ENCODE measurements at places on chromosomes 16 and 17.

- no peaks in the 10 kb centered on the region for H3K27me3 ChIP-seq
- H3K27ac ChIP-seq: no peak overlapping the region
- no peaks in the 10 kb centered on the region for H3K36me3 ChIP-seq
- H3K4me3 ChIP-seq: no peak overlapping the region
- no peaks in the 10 kb centered on the region for H3K4me1 ChIP-seq
- DNase-seq: no peak
Observed at GRCh38 chr17:34892461-34893249, 68.6 kb downstream of the CCT6B start.

- no peaks in the 10 kb centered on the region for H3K27me3 ChIP-seq
- DNase-seq: no peak
- H3K36me3 ChIP-seq: no peaks in the 10 kb centered on the region
- no peak overlapping the region for H3K27ac ChIP-seq
Observed at GRCh38 chr16:61581417-61582046, 454.7 kb downstream of the CDH8 start.

GRCh38 chr17:77036136-77036840 lies 104.5 kb upstream of the SEC14L1 start:
- no peaks in the 10 kb centered on the region for H3K4me1 ChIP-seq
- H3K27ac ChIP-seq: no peak overlapping the region
- H3K27me3 ChIP-seq: no peaks in the 10 kb centered on the region
- no peaks in the 10 kb centered on the region for H3K36me3 ChIP-seq
- no peak for DNase-seq
- H3K4me3 ChIP-seq: no peak overlapping the region

GRCh38 chr16:51449441-51449840 lies 298.4 kb upstream of the SALL1 start:
- DNase-seq: no peak
- H3K27me3 ChIP-seq: no peaks in the 10 kb centered on the region
- no peaks in the 10 kb centered on the region for H3K36me3 ChIP-seq
- no peak overlapping the region for H3K27ac ChIP-seq
- H3K4me3 ChIP-seq: no peak overlapping the region

DNA sequence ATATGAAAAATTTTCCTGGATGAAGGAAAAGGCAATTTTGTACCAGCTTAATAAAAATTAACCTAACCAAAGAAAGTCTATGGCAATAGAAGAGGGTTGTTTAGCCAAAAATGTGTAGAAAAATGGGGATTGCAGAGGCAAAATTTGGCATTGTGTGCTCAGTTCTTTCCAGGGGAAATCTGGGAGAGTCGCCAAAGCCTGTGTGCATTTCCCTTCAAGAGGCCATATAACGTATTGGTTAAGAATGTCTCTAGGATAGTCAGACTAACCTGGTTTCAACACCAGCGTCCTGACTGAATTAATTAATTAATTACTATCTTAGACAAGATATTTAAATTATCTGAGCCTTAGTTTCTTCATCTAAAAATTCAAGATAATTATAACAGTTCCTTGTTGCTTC lies 44.8 kb upstream of the HLF start:
- no peak overlapping the region for H3K4me3 ChIP-seq
- H3K4me1 ChIP-seq: no peaks in the 10 kb centered on the region

- no peaks in the 10 kb centered on the region for H3K36me3 ChIP-seq
- H3K4me1 ChIP-seq: no peaks in the 10 kb centered on the region
- DNase-seq: no peak
- no peak overlapping the region for H3K4me3 ChIP-seq
Observed at GRCh38 chr16:3984111-3985060, 103.9 kb upstream of the CREBBP start.

- no peaks in the 10 kb centered on the region for H3K27me3 ChIP-seq
- H3K4me3 ChIP-seq: no peak overlapping the region
- H3K4me1 ChIP-seq: peaks cover 5% of the 10 kb centered on the region
Observed at GRCh38 chr16:1470481-1471251, 4.2 kb downstream of the CLCN7 start.

- H3K27me3 ChIP-seq: no peaks in the 10 kb centered on the region
- H3K27ac ChIP-seq: no peak overlapping the region
- H3K36me3 ChIP-seq: no peaks in the 10 kb centered on the region
- no peak for DNase-seq
- H3K4me3 ChIP-seq: no peak overlapping the region
Observed at GRCh38 chr17:42680331-42680808, 1.3 kb downstream of the CCR10 start.

DNA sequence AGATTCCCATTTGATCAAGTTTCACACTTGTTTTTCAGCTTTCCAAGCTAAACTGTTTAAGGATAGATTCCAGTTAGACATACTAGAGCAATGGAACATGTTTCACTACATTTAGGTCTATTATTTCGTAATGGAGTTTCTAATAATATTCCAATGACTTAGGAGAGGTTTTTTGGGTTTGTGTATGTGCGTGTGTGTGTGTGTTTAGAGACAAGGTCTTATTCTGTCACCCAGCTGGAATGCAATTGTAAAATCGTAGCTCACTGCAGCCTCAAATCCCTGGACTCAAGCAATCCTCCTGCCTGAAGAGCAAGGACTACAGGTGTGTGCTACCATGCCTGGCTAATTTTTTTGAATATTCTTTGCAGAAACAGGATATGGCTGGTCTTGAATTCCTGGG lies 426.3 kb downstream of the ZFHX3 start:
- no peak overlapping the region for H3K4me3 ChIP-seq
- H3K4me1 ChIP-seq: no peaks in the 10 kb centered on the region
- H3K27ac ChIP-seq: no peak overlapping the region
- H3K27me3 ChIP-seq: no peaks in the 10 kb centered on the region
- no peak for DNase-seq
- H3K36me3 ChIP-seq: no peaks in the 10 kb centered on the region

DNA sequence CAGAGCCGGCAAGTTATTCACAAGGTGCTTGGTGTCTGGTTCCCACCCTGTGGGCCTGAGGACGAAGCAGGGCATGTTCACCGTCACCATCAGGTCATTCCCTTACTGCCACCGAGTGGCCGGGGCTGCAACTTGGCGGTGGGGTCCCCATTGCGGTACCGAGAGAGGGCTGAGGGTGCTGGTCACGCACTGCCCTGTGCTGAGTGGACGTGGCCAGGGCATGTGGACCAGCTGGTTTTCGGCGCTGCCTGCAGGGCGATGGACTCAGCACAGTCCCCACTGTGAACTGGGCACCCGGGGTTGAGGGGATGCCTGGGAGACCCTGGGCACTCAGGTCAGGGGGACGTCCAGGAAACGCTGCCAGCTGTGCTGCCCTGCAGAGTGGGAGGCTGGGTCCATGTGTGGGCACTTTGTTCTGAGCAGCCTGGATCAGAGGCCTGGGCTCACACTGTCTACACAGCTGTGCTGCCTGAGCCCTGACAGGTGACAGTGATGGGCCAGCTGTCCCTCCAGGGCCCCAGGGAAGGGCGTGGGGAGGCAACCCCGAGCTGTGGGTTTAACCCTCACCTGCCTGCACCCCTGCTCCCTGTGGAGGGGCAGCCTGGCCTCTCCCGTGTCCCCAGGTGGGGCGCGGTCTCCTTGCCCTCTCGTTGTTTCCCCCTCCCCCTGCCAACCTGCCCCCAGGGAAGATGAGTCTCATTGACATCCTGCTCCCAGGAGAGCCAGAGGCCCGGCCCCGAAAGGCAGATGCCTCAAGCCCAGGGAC lies 39.3 kb upstream of the GNG13 start:
- H3K4me1 ChIP-seq: no peaks in the 10 kb centered on the region
- no peaks in the 10 kb centered on the region for H3K27me3 ChIP-seq
- no peaks in the 10 kb centered on the region for H3K36me3 ChIP-seq
- H3K4me3 ChIP-seq: no peak overlapping the region
- H3K27ac ChIP-seq: no peak overlapping the region
- no peak for DNase-seq

GRCh38 chr17:75996665-75997590 lies 3.7 kb upstream of the CDK3 start:
- peaks cover 3% of the 10 kb centered on the region for H3K4me1 ChIP-seq
- no peaks in the 10 kb centered on the region for H3K27me3 ChIP-seq
- no peak for DNase-seq

DNA sequence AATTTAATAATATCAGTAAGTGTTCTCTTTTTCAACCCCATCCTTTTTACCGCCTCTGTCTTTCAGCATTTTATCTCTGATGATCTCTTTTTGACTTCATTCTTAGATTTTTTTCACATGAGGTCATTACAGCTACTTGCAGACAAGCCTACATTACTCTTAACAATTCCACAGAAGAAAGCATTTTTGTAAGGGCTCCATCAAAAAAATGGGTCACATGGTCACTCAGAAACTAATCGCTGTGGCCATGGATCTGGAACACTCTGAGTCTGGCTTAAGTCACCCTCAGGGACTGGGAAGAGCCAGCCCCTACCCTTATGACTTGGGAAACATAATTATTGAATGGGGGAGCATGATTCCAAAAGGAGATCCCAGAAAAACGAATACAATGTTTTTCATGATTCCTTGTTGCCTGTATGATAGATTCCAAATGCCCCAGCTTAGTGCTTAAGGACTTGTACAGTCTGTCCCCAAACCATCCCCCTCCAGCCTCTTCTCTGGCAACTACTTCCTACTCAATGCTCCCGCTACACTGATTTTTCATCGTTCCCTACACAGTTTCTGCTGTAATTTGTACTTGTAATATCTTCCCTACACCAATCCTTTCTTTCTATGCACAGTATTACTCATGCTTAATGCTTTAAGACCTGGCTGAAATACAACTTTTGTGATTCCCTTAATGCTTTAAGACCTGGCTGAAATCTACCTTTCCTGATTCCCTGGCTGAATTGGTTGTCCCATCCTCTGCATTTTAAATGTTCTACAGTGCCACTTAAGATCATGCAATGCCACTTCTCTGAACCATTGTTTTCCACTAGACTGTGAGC lies 457.8 kb downstream of the HS3ST4 start:
- H3K27ac ChIP-seq: no peak overlapping the region
- no peaks in the 10 kb centered on the region for H3K27me3 ChIP-seq
- no peaks in the 10 kb centered on the region for H3K36me3 ChIP-seq
- no peaks in the 10 kb centered on the region for H3K4me1 ChIP-seq
- H3K4me3 ChIP-seq: no peak overlapping the region
- DNase-seq: no peak

DNA sequence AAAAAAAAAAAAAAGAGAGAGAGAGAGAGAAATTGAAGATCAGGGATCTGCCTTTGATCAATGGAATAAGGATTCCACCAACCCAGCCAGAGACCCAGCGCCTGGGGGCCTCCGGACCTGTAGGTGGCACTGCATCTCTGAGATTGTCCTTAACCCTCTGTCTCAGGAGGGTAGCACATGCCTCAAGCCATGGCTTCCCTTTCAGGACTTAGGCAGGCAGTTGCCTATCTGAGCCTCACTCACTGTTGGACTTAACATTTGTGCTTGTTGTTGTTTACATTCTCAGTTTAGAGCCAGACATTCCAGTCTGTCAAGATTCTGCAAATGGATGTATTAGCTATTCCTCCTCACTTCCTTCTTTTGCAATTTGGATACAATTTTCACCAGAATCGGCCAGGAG lies 5.1 kb upstream of the SCNN1B start:
- no peak overlapping the region for H3K27ac ChIP-seq
- no peak overlapping the region for H3K4me3 ChIP-seq
- H3K27me3 ChIP-seq: peaks cover 9% of the 10 kb centered on the region
- H3K4me1 ChIP-seq: no peaks in the 10 kb centered on the region
- H3K36me3 ChIP-seq: no peaks in the 10 kb centered on the region
- DNase-seq: no peak

DNA sequence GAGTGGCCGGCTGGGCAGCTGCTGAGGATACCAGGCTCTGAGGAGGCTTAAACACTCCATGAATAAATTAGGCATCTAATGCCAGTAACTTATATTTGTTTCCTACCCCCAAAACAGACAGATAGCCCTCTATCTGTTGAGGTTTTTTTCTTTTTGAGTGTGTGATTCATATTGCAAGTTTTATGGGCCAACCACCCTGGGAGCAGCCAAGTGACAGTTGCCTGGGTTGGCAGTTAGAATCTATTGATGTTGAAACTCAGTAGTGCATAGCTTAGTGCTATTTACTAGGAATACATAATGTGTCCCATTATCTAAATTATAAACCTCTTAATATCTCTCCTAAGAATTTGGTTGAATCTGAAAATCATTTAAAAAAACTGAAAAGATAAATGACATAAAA lies 397.4 kb downstream of the CA10 start:
- no peaks in the 10 kb centered on the region for H3K36me3 ChIP-seq
- H3K4me3 ChIP-seq: no peak overlapping the region
- H3K27me3 ChIP-seq: no peaks in the 10 kb centered on the region
- H3K27ac ChIP-seq: no peak overlapping the region
- no peaks in the 10 kb centered on the region for H3K4me1 ChIP-seq

- no peaks in the 10 kb centered on the region for H3K36me3 ChIP-seq
- H3K4me3 ChIP-seq: no peak overlapping the region
- H3K27ac ChIP-seq: no peak overlapping the region
- DNase-seq: no peak
- peaks cover 14% of the 10 kb centered on the region for H3K4me1 ChIP-seq
Observed at GRCh38 chr17:81221371-81221841, 1.4 kb downstream of the CEP131 start.

GRCh38 chr17:8123695-8124349 lies at the start of gene HES7:
HES7 (minus strand) TSS chr17:8124106; CDS start chr17:8124084, 22 bp downstream.
- DNase-seq: peak; percentile 7
- H3K4me1 ChIP-seq: peaks cover 33% of the 10 kb centered on the region
- H3K27ac ChIP-seq: no peak within 1 kb of the TSS
- H3K27me3 ChIP-seq: peaks cover 8% of the 10 kb centered on the region

DNA sequence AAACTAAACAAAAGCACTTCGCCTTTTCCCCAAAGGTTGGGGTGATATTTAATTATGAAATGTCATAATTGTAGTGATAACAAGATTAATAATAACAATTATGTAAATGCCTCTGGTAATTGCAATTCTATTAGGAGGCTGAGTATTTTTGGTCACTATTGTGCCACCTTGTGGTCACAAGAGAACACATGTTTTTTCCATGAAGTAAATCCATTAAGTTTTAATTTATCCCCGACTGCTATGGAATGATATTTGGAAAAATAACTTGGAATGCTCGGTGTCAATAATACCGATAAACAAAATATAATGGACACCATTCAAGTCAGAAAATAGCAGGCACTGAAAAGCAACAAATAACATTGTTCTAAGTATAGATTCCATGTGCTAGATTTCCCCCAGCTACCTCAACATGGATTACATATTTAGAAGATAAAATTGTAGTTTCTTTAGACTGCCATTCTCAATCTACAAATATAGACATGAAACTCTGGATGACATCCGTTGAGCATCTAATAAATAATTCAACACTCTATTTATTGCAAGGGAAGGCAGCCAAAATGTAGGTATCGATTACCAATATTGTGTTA lies 25.0 kb upstream of the KCNJ2 start:
- no peaks in the 10 kb centered on the region for H3K27me3 ChIP-seq
- H3K4me3 ChIP-seq: no peak overlapping the region
- H3K27ac ChIP-seq: no peak overlapping the region
- peaks cover 2% of the 10 kb centered on the region for H3K4me1 ChIP-seq
- no peaks in the 10 kb centered on the region for H3K36me3 ChIP-seq
- peak; percentile 76 for DNase-seq
